Activated naive CD4-positive, alpha-beta T cell treated with Interleukin-2 at 50 U/mL for 16 hours (primary cell): ENCODE measurements at places on chromosomes 5 and 9.

DNA sequence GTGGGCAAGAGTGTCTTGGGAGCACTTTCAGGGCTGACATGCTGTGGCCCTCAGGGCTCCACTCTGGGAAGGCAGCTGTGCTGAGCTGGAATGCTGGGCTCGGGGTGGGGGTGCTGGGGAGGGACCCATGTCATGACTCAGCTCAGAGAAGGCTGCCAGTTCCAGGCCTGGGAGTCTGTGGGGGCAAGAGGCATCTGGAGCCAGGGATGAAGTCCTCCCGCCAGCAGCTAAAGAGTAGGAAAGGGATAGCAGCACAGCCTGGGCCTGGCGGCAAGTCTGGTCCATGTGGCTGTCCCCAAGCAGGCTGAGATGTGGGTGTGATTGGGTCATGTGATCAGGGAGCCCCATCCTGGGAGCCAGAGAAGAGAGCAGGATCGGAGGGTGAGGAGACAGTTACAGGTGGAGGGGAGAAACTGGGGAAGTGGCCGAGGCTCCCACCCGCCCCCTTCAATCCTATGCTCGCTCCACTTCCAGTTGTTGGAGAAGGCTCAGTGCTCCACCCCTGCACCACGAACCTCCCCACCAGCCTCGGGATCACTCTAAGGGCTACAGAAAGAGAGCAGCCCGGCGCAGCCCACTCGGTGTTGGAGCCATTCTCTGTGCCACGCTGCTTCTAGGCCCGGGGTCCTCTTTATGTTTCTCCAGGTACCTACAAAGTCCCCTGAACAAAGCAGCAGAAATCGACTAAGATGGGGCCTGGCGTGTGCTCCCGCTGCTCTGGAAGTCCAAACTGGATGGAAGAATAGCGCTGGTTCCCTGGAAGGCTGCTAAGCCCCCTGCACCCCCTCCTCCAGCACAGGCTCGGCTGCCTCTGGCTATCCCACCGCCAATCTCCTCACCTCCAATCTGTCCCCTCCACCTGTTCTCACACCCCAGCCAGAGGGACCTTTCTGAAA is 12.0 kb downstream of the PDGFRB start:
- DNase-seq, result no peak

DNA sequence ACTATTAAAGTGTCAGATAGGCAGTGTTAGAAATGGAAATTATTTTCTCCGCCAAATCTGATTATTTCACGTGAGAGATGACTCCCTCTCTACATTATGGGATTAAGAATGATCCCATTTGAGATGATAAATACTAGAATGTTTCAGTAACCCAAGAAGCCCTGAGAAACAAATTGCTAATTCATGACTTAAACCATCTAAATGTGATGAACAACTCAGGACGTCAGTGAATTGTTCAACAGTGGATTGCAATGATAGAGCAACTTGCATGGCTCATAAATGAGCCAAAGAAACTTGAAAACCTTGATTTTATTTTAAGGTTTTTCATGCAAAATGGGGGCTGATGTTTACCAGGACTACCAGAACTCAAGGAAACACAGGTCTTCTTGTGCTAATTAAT is 350.5 kb upstream of the WWC1 start:
- DNase-seq, result no peak

GRCh38 chr5:72463449-72464052 is 43.7 kb downstream of the ZNF366 start:
- DNase-seq, result no peak

GRCh38 chr9:28031521-28032267 is 458.4 kb upstream of the C9orf72 start:
- no peak for DNase-seq

DNA sequence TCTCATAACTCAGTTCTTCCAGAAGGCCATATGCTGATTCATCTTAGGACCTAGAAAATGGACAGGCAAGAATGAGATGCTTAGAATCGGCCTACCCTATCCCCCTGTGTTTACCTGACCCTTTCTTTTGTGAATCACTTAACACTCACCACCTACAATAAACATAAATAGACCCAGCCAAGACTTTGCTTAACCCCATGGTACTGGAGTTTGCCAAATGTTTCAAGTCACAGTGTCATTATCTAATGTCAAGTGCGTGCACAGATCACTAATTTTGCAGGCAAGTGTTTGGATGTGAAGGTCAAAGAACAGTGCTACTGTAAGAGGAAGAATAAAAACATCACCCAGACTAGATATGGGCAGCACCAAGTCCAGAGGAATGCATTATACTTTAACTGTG is 77.5 kb downstream of the GLIS3 start:
- DNase-seq, result no peak

DNA sequence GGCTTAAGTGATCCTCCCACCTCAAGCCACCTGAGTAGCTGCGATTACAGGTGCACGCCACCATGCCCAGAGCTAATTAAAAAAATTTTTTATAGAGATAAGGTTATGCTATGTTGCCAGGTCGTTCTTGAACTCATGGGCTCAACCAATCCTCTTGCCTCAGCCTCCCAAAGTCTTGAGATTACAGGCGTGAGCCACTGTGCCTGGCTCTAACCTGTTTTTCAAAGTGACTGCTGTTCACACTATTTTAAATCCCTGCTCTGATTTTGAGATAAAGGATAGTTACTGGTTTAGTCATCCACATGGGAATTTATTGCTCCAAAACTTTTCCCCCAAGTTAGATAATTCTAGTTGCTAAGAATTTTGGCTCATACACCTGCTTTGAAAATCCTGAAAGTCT is 48.2 kb upstream of the MTMR12 start:
- no peak for DNase-seq

- no peak for DNase-seq
Observed at GRCh38 chr5:180161420-180162303, 47.3 kb downstream of the RASGEF1C start.

- no peak for DNase-seq
Observed at GRCh38 chr5:159451197-159452052, 121.1 kb upstream of the IL12B start.

GRCh38 chr9:86859056-86859455 is 88.2 kb downstream of the GAS1 start:
- DNase-seq, result no peak

- DNase-seq, result no peak
Observed at GRCh38 chr5:97041239-97041638, 101.2 kb downstream of the LIX1 start.

GRCh38 chr5:33684496-33685159 is 207.2 kb downstream of the ADAMTS12 start:
- DNase-seq, result no peak

DNA sequence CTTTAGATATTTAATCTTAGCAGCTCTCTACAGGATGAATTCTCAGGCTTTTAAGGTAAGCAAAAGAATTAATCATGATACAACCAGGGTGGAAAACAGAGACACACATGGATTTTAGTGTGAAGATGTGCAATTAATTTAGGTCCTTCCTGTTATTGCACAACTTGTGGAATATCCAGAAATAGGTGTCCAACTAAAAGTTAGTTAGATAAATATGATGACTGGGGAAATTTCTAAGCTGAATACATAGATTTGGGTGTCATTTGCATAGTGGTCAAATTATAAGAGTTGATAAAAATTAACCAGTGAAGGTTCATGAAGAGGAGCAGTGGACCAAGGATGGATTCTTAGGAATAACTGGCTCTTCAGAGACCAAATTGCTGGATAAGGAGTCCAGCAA is 266.1 kb downstream of the PRR16 start:
- no peak for DNase-seq

DNA sequence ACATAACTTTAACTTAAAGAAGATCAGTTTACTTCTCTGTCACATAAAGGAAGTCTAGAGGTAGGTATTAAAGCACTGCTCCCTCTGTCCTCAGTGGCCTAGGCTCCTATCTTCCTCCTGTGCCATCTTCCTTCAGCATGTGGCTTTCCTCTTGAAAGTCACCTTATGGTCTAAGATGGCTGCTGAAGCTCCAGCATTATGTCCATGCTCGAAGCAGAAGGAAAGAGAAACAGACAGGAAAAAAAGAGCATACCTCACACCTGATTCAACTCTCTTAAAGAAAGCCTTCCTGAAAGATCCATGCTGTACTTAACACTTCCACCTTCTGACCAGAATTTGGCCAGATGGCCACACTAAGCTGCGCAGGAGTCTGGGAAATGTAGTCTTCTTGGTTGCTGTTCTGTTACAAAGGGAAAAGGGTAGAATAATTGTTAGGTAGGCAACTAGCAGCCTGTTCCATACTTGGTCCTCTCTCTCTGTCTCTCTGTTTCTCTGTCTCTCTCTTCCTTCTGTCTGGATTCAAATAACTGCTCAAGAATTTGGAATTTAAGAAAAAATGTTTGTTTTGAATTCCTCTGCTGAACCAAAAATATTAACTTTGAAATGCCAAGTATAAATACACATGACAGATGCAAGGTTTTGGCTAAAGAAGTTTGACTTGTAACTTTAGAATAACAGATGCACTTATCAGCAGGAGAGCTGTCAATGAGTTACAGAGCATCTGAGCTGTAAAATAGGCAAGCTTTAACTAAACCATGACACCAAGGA is 16.0 kb downstream of the TMEM174 start:
- no peak for DNase-seq

GRCh38 chr5:157548513-157549282 is 26.9 kb downstream of the ADAM19 start:
- DNase-seq, result no peak

DNA sequence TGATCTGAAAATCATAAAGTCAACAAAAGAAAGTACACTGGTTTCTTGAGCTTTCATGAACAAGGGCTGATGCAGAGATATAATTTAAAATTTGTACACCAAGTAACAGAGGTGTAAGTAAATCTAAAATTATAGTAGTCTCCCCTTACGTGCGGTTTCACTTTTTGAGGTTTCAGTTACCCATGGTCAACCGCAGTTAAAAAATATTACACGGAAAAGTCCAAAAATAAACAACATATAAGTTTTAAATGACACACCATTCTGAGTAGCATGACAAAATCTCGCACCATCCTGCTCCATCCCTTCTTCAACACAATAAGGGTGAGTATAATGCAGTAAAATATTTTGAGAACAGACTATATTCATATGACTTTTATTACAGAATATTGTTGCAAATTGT is 54.4 kb downstream of the AUH start:
- no peak for DNase-seq

DNA sequence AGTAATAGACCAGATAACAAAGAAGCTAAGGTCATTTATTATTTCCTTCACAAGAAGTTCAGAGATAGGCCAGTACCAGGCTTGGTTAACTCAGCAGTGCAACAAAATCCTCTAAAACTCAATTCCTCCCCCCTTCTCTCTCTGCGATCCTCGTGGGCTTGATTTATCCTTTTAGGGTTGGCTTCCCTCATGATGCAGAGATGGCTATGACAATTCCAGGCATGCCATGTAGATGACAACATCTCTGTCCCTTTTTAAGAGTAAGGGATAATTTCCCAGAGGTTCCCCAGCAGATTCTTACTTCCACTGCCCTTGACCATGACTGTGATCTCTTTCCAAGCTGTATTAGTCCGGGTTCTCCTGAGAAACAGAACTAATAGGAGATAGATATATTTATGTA is 28.7 kb upstream of the DAP start:
- no peak for DNase-seq

DNA sequence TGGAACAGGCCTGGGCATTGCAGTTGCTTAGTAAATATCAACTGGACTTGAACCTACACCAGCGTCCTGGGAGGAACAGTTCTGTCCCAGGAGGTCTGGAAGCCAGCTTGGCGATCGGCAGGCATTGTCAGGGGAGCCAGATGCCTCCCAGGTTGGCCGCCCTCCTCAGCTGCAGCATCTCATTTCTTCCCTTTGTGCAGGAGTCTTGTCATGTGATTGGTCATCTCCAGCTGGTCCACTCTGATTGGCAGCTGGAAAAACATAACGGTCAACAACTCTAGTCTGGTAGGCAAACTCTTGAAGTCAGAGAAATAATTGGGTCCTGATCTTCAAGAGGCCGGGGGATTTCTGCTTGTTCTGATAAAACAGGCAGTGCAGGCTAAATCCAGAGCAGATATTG is 29.6 kb upstream of the NCS1 start:
- DNase-seq, result no peak
